ENCODE measurements at places on chromosomes 3 and 15.

- no peak for DNase-seq
Measured at GRCh38 chr3:189474944-189475343, 156.2 kb upstream of the TP63 start.

GRCh38 chr15:38535491-38536200 lies 29.0 kb downstream of the RASGRP1 start:
- no peak for DNase-seq

- DNase-seq: no peak
Measured at GRCh38 chr15:83977992-83978391, 257.6 kb upstream of the GOLGA6L4 start.

DNA sequence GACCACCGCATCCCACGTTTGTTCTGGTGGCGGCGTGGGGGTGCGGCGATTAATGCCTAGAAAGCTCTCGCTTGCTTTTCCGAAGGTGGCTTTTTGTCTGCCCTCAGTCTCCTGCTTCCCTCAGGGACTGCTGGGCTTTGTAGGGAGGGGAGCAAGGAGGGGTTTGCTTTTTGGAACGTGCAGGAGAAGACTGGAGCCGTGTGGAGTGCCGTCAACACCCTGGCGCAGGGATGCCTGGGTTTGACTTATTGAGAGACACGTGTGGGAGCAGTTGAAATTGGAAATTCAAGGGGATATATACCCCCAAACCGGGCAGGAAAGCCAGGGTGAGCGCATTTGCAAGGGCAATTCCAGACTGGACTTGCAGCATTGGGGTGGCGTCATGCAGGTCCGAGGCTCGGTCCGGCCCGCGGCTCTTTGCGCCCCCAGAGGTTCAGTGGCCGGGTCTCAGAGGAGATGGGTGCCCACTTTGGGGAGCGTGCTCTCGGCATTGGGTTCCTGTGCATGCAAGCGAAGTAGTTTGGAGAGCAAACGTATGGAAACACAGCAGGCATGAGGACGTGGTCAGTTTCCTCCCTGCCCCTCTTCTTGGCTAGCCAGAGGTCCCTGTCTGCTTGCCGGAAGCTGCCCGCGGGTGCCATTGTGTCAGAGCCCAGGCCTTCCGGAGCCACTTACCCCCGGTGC lies 2.1 kb downstream of the EPHB1 start:
- no peak for DNase-seq

DNA sequence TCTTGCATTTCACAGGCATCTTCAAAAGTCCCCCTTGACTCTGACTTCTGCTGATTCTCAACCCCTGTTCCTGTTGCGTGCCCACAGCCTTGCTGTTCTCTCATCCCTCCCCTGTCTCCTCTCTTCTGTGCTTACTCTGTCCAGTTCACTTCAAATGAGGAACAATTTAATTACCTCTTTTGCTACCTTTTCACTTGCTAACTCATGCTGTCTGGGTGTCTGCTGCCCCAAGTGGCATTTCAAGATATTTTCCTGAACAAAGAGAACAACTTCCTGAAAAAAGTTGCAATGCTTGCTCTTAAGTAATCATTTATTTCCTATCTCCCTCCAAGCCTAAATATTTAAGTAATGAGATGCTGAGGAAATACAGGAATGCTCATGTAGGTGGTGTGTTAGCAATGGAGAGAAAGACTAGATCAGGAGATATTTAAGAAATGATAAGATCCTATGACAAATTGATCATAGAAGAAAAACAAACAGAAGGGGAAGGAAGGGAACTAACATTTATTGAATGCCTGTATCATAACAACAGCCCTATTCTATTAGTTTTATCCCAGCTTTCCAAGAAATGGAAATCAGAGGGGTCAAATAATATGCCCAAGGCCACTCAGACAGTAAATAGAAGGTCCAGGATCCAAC lies 42.2 kb downstream of the SV2B start:
- DNase-seq: no peak

DNA sequence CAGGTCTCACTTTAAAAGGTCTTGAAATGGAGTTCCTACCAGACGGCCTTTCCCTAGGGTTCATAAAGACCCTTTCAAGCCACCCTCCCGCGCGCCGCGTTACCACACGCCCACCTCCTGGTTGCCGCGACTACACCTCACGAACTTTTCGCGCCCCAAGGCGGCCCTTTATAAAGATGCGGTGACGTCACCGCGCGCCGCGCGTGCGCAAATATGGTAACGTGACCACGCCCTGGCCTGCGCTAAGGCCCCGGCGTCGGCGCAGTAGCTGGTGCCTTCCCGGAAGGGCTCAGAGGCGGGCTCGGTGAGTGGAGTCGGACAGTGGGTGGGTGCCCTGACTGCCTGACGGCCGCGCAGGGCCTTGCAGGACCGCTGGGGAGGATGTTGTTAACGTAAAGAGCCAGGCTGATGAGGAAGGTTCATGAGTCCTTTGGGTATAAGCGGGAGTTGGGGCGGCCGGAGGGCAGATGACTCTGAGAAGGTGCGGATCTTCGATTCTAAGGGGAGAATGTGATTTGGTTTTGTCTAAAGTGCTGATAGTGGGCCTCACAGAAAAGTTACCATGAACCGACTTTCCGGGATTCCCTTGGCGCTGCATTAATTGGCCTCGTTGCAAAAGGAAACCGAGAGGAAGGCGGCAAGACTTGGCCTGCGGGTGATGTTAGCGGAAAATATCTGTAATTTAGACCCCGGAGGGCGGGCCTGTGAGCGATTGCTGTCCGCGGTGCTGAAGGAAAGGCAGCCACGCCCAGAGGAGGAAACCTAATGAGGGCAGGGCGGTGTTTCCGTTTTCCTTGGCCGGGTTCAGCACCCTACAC lies 54.4 kb downstream of the FEZF2 start:
- DNase-seq: peak; percentile 70

- no peak for DNase-seq
Measured at GRCh38 chr3:157329551-157329950, 107.1 kb upstream of the PTX3 start.

DNA sequence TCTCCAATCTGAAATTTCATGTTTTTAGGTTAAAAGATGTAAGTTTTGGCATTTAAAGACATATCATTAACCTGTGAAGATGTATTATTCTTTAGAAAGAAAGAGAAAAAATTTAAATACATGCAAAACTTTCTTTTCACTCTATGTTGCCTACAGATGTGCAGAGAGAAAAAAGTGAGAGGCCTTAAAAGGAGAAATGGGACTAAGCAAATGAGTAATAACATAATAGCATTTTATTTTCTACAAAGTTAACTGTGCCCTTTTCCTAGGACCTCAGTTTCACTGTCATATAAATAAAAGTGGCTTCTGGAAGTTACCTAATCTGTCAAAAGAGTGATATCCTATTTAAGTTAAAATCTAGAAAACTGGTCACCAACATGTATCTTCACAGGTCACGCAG lies 16.1 kb downstream of the DAZL start:
- DNase-seq: no peak

- DNase-seq: no peak
Measured at GRCh38 chr3:132539681-132540080, 57.4 kb upstream of the ACKR4 start.

DNA sequence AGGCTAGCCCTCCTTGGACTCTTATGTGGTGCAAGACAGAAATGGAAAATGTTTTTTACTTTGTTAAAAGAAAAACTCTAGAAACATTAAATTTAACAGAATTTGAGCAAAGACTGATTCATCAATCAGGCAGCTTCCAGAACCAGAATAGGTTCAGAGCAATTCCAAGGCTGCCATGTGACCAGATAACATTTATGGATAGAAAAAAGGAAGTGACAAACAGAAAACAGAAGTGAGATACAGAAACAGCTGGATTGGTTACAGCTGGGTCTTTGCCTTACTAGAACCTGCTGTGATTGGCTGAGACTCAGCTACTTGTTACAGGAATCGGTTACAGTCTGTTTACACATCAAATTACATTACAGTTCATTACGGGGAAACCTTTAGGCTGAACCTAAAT lies 22.5 kb upstream of the OTOL1 start:
- no peak for DNase-seq

DNA sequence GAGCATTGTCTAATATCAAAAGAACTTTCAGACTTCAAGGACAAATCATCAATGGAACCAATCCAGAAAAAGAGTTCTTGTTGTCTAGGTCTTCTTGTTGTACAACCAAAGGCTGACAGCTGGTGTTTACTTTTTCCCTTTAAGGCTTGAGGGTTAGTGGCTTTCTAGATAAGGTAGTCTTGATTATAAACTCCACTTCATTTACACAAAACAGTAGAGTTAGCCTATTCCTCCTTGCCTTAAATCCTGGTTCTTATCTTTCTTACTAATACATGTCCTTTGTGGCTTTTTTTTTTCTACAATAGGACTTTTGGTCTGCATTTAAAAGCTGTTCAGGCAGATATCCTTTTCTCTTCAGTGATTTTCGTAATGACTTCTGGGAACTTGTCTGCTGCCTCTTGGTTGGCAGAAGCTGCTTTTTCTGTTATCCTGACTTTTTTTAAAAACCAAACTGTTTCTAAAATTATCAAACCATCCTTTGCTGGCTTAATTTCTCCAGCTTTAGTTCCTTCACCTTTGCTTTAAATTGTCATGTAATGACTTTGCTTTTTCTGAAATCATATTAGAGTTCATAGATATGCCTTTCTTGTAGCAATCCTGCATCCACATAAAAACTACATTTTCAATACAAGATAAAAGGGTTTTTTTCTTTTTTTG lies 44.8 kb downstream of the STRIT1 start:
- no peak for DNase-seq

GRCh38 chr3:115503394-115503793 lies 119.9 kb upstream of the GAP43 start:
- DNase-seq: no peak

- DNase-seq: no peak
Measured at GRCh38 chr15:96070636-96071035, 259.9 kb upstream of the NR2F2 start.

- no peak for DNase-seq
Measured at GRCh38 chr15:80572337-80572736, 122.8 kb upstream of the ABHD17C start.

DNA sequence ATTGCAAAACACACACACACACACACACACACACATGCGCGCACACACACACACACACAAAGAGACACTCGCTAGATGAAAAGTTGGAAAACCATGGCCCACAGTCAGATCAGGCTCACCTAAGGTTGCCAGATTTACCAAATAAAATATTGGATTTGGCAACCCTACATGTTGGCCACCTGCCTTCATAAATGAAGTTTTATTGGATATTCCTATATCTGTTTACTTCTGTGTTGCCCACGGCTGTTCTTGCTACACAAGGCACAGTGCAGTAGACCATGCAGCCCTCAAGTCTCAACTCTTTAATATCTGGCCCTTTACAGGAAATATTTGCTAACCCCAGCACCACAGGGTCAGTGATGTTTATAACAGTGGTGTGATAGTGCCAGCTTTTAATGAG lies 445.0 kb upstream of the PROK2 start:
- no peak for DNase-seq

- no peak for DNase-seq
Measured at GRCh38 chr3:196054661-196055060, 27.2 kb downstream of the TFRC start.

DNA sequence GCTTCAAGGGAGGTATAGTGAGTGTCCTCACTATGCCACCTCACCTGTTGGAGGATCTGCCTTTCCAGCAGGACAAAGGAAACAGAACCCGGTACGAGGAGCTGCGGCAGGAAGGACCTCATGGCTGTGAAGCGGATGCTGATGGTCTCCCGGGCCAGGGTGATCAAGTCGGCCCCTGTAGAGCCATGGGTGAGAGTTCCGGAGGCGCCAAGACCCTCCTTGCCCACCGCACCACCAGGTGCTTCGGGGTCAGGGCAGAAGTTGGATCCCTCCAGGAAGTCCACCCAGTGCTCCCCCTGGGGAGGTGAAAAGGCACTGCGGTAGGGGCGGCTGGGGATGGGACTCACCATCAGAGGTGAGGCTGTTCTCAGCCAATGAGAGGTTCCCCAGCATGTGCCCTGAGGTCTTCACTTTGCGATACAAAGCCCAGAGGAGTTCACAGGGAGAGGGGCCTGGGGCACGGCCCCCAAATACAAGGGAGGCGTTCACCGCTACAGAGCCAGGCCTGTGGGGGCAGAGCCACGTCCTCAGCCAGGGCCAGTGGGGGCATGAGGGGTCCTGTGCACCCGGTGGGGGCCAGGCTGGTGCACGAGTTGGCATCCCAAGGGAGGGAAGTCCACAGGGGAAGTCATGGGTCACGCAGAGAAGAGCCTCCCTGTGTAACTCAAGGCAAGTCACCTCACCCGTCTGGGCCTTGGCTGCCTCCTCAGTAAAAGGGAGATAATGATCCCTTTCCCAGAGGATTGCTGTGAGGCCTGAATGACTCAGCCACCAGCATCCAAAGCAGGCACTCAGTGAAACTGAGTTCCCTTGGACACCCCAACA lies 27.7 kb downstream of the C15orf39 start:
- DNase-seq: no peak

DNA sequence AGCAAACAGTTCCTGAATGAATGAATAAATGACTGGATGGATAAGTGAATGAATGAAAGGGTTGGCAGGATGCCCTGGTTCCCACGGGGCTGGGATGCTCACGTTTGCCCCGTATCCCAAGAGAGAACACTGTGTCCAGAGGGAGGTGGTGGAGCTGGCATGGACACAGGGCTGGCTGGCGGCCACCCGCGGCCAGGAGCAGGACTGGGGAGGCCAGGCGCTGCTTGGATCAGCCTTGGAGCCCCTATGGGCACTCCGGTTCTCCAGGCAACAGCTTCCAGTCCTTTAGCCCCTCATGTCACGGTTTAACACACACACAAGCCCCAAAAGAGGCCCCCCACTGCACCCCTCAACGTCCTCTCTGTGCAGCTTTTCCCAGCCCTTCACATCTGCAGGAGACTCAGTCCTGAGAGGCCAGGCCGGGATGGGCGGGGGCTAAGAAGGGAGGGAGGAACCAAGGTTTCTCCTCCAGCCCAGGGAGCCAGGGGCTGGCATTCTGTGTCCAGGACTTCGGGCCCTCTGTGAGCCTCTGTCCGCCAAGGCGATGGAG lies 86.0 kb upstream of the ALDH1L1 start:
- no peak for DNase-seq

DNA sequence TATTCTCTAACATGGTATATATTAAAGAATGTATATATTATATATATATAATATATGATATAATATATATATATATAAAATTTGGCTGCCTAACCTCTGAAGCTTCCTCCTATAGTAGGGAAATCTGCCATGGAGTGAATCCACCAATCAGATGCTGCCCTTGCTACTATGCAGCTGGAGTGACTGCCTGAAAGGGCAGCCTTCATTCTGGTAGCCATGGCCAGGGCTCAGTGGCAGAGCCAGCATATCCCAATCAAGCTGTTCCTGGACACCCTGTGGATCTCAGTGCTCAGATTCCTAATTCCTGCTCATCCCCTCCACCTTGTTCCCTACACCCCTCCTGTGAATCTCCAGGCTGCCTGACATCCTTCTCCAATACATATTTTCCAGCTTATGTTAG lies 2.2 kb upstream of the SH3GL3 start:
- DNase-seq: no peak
